ENCODE measurements at places on chromosomes 4 and X.

DNA sequence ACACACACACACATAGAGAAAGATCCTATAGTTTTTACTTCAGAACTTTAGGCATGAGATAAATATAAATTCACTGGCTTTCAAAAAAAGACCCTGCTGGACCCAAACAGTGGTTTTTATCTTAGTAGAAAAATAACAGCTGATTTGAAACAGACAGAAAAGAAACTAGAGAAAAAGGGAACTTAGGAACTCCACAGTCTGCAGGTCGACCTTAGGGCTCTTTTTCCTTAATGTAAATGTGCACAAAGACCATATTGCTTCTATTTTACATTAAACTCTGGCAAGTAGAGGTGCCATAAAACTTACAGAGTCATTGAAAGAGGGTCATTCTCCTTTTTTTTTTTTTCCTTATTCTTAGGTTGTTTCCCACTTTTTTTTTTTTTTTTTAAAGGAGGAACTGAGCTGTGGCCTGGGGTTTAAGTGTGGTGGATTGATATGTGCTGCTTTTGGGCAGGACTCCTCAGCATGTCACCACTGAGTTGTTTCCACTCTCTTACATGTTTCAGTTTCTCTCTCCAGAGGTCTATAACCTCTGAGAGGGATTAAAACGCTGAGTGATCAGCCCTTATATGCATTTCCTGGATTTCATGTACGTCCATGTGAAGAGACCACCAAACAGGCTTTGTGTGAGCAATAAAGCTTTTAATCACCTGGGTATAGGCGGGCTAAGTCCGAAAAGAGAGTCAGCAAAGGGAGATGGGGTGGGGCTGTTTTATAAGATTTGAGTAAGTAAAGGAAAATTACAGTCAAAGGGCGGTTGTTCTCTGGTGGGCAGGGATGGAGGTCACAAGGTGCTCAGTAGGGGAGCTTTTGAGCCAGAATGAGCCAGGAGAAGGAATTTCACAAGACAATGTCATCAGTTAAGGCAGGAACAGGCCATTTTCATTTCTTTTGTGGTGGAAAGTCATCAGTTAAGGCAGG is 70.8 kb upstream of the PACRGL start:
- DNase-seq = no peak

DNA sequence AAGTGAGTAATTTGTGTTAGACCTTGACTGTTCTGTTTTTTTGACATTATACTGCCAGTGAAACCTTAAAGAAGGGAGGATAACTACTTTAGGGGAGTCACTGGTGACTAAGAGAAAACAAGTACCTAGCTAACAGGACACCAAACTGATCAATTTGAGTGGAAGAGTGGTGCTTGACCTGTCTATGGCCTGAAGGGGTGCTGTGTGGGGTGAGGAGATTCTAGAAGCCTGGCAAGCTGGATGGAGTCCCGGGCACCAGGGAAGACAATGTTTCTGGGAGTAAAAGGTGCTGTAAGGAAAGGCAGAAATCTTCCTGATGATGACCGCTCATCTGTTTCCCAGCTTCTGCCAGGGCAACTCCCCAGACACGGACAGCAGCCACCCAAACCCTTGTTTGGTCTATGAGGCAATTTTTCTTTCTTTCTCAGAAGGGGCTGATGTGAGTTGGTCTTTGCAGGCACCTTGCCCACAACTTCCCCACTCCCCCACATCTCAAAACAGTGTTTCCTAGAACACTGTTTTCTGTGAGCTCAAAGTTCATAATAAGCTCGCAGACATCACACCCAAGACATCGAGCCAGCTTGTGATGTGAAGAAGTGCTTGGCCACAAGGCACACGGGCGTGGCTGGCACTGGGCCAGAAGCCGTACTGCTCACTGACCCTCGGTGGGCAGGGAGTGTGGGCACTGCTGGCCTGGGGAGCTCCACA is 4.6 kb downstream of the TXK start:
- no peak for DNase-seq

GRCh38 chr4:123349421-123350190 is 47.0 kb upstream of the SPRY1 start:
- no peak for DNase-seq

DNA sequence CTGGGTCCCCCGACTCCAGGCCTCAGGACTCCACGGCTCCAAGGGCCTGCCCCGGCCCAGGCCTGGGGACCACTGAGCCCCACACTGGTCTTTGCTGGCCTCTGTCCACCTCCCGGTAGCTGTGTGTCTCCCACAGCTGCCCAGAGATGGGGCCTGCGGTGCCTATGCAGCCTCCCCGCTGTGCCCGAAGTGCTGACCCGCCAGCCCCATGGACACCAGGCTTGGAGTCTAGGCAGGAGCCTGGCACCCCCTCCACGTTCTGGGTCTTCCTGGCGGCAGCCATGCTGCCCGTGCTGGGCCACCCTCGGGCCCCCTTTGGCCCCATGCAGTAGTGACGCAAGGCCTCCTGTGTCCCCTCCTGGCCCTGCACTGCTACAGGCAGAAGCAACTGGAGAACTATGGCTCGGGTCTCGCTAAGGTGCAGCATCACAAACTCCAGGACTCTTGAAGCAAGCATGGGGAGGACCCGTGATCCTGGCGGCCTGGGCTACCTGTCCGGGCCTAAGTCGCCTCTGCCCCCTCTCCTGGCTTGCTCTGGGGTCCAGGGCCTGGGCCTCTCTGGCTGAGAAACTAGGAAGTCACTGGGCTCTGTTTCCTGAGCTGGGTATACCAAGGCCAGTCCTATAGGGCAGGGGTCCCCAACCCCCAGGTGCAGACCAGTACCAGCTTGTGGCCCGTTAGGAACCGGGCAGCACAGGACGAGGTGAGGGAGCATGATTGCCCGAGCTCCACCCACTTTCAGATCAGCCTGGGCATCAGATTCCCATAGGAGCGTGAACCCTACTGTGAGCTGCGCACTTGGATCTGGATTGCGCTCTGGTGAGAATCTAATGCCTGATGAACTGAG is 917 bp downstream of the MYL5 start:
- DNase-seq = no peak

- DNase-seq = no peak
Observed at GRCh38 chr4:38982361-38983095, 49.7 kb downstream of the TMEM156 start.

GRCh38 chrX:7108030-7108429 is 39.5 kb upstream of the STS start:
- DNase-seq = no peak

- no peak for DNase-seq
Observed at GRCh38 chrX:81261576-81261975, 59.7 kb downstream of the SH3BGRL start.

DNA sequence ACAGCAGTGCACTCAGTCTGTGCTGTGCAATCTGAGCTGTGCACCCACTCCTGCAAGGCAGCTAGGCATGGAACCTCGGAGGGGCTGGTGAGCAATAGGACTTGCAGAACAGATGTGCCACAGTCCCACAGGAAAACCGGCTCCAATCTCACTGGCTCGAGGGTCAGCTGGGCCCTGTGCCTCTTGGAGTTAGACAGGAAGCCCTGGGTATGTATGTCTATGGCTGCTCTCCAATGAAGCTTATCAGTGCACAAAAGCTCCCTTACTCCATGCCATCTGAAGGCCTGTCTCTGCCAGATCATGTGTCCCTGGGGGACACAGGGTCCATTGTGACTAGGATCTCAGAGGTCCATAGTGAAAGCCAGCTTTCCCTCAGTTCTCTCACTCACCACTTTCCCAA is 335.8 kb downstream of the SH3BGRL start:
- no peak for DNase-seq

DNA sequence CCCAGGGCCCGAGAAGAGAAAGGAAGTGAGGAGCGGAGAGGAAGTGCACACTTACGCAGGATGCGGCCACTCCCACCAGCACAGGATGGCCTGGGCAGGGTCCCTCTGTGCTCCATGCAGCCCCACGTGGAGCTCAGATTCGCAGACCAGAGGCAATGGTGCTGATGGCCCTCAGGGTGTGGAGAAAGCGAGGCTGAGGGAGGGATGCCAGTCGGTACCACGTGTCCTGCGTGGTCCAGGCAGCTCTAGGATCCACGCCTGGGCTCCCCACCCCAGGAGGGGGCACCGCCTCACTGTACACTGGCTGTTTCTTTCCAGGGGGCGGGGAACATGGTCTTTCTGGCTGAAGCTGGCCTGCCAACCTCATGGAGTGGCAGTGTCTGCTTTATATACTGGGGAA is 241.8 kb downstream of the AFAP1 start:
- DNase-seq = no peak

GRCh38 chr4:17098996-17099395 is 200.6 kb upstream of the LDB2 start:
- DNase-seq = no peak

DNA sequence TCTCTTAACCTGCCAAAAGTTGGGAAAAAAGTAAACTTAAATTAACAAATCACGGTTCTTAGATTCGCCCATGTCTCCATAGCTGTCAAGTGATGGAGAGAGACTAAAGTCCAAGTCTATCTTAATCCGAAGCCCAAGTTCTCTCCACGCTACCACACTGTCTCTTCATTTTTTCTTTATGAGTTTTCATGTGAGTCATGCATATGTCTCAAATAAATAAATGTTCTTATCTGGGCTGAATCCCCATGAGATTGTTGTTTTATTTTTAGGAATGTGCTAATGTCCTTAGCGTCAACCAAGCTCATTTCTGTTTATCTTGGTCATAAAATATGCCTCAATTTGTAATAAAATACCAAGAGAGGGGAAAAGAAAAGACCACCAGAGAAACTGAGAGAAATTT is 169.3 kb downstream of the RCHY1 start:
- DNase-seq = no peak

- DNase-seq = no peak
Observed at GRCh38 chr4:13322681-13323101, 161.4 kb downstream of the RAB28 start.

DNA sequence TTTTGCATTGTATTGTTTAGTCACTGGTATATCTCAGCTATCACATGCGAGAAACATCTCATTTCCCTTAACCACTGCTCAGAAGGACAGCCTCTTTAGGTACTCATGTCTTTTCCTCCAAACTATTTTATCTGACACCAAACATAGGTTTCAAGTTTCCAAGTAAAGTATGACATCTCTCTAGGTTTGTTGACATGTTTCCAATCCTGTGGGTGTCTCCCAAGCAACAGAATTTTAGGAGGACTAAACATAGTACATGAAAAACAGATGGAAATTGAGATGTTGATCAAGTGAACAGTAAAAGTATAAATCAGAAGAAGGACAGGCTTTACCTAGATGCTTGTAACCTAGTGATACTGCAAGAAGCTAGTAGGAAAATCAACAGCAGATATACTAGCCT is 371.4 kb downstream of the DTHD1 start:
- no peak for DNase-seq

DNA sequence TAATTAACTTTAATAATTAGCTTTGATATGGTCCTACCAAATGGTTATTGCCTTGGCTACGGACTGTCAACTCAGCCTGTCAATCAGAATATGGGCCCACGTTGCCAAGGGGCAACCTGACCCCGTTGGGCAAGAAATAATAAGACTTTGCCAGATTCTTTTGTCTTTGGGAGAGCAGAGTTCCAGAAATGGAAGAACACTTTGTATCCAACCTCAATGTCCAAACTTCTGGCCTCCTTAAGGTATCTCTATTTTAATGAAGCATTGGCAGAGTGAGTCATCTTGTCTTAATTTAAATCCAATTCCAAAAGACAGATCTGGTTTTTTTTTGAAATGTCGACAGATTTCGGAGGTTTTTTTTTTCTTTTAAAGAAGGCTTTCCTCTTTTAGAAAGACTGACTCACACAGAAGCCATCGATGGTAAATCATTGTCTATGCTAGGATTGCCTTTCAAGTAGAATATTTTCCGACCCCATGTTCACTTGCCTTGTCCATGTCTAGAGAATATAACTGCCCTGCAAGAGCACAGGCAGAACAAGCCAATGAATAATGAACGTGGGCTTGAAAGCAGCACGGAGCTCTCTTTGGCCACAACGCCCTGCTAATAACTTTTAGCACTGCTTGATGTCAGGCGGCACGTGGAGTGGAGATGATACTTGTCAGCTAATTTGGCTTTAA is 190.3 kb upstream of the GATB start:
- DNase-seq = no peak

- no peak for DNase-seq
Observed at GRCh38 chr4:105896461-105896942, 1.2 kb downstream of the NPNT start.

GRCh38 chrX:37378830-37379229 is 29.7 kb downstream of the PRRG1 start:
- DNase-seq = no peak

DNA sequence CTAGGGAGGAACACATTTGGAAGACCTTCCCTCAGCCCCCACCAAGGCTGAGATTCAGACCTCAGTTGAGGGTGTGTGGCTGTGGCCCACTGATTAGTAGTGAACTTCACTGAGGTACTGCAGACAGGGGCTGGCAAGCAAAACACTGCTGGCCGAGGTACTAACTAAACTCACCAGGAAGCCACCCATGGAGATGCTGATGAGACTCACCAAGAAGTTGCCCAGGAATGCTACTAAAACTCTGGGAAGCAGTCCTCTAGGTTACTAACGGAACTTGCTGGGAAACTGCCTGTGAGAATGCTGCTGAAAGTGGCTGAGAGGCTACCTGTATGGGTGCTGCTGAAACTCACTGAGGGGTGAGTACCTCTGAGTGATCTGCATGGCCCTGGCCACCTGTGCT is 372.4 kb upstream of the RPS6KA3 start:
- DNase-seq = no peak

- DNase-seq = no peak
Observed at GRCh38 chr4:105108971-105109370, 37.7 kb upstream of the TET2 start.

DNA sequence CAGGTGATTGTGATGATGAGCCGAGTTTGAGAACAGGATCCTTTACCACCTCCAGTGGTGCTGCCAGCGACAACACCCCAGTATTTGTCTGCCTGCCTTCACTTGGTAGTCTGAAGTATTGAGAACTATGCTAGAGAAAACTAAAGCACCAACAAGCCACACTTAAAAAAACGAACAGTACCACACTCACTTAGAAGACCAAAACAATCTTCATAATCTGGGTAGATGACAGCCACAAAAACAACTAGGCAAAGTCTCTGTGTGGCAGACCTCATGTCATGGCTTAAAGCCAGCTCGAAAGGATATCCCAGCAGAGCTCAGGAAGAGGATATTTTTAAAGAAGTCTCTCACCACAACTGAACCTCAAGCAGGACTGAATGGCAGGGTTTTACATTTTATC is 236.0 kb downstream of the GPC3 start:
- no peak for DNase-seq

GRCh38 chr4:129839687-129840086 is 743.7 kb downstream of the C4orf33 start:
- no peak for DNase-seq

GRCh38 chrX:132033166-132033565 is 10.1 kb downstream of the STK26 start:
- DNase-seq = no peak

GRCh38 chr4:157722146-157722545 is 450.7 kb downstream of the GASK1B start:
- no peak for DNase-seq

DNA sequence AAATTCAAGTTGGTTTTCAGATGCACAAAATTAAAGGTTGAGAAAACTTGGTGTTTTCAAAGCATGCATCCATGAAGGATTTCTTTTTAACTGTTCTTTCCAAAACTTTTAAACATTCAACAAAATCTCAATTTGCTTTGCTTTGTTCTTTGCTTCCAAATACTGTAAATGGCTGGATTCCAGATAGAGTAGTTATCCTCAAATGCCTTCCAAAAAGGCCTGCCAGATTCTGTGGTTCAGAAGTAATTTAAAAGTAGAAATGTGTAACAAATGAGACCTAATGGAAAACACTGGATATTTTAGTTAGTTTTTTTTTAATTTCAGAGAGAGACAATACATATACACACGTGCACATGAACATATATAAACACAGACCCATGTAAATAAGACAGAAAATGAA is 97.3 kb downstream of the NR3C2 start:
- DNase-seq = no peak
